Tongue (tissue), 3 donors: ENCODE measurements at places on chromosomes 5 and 9. TPM values are rescaled to one million over a fixed set of nuclear protein-coding genes. Genes with fewer than 3 reads are reported as not detected.

DNA sequence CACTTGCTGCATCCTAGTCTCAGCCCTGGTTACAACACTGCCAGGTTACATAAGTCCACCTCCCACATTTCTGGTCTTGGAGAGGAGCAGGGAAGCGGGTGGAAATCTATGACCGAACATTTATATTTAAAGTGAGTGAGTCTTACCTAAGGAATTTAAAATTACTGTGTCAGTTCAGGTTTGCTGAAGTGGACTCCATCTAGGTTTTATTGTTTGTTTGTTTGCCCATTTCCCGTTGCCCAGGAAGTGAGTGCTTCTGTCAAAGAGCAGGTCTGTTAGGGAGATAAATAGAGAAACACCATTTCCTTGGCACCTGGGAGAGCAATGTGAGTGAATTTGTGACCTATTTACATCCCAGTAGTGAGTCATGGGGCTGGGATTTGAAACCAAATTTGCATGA, 179.5 kb downstream of the KIF4B start:
- no peak for DNase-seq

DNA sequence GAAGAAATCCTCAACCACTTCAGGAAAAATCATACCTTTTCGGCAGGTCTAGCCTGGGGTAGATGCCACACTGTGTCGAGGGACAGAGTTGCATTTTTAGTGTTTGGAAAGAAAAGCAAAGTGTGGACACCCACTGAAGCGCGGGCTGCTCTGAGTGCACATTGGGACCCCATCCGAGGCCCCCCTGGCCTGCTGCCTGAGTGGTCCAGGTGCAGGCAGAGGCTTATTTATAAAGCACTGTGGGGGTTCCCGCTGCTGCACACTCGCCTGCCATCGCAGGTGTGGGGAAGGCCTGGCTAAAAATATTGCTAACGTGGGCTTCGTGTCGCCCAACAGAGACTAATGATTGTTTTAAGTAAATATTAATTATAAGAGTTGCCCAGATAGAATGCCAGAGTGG, 119.4 kb downstream of the CRB2 start:
- no peak for DNase-seq

- no peak for DNase-seq
Observed at GRCh38 chr9:106953174-106953573, 90.2 kb downstream of the ZNF462 start.

GRCh38 chr9:91820949-91821880, 128.8 kb downstream of the ROR2 start:
- no peak for DNase-seq

GRCh38 chr9:129068990-129069861, 11.7 kb upstream of the DOLPP1 start:
- peak; percentile 62 for DNase-seq

DNA sequence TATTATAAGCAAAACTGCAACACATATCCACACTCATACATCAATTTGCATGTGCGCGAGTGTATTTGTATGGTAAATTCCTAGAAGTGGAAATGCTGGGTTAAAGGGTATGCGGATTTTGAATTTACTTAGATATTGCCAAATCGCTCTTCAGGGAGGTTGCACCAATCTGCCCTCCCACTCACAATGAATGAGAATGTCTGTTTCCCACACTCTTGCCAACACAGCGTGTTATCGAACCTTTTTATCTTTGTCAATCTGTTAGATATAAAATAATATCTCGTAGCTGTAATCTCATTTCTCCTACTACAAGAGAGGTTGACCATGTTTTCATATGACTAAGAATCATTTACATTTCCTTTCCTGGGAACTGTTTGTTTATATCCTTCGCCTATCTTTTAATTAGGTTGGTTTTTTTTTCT, 35.7 kb downstream of the LHX2 start:
- DNase-seq = no peak

GRCh38 chr5:107985144-107985543, 314.4 kb upstream of the EFNA5 start:
- peak; percentile 12 for DNase-seq

- DNase-seq = no peak
Observed at GRCh38 chr5:176341325-176342157, 20.0 kb downstream of the KIAA1191 start.

DNA sequence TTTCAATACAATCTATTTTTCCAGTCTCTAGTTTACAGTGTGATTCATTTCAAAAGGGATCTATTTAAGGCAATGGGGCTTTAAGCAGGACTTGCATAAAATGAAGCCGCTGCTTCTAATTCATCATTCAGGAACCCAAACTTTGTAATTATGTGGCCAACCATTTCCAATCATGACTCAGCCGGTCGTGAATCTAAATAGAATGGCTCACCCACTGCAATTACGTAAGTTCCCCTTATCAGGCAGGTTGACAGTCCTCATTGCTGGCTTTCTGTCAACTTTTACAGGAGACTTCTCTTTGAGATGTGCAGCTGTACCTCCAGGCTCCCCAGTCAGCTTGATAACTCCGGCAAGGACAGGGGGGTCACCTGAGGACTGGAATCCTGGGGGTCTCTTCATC, 152.8 kb upstream of the DAP start:
- no peak for DNase-seq

DNA sequence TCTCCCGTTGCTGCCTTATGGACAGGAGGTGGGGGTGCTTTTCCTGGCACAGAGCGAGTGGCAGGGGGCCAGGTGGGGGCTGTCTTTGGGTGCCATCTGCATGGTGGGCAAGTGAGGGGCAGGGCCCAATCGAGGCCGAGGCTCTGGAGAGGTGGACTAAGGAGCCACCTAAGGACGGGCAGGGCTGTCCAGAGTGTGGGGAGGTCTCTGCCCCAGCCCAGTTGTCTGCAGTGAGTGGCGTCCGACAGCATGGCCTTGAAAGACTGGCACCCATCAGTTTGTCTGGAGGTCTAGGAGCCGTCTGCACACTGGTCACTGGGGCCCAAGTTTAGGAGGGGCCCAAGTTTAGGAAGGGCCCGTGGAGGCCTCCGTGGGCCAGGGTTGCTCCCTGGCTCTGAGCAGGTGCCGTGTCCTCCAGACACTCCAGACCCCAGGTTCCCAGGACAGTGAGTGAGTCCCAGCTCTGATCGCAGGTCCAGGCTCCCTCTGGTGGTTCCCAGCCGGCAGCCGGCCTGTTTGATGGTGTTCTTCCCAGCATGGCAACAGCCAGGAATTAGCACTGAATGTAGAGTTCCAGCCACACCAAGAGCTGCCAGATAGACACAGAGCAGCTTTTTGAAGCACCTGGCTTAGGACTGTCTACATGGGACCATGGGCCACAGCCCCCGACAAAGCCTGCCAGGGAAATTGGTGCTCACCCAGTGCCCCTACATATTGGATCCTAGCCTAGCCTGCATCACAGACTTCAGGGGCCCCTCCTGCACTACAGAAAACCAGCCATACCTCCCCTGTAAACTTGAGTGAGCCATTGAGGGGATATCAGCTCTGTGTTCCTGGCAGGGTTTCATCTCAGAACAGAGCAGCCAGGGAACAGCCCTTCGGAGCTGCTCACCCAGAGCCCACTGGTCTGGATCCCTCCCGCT, 120.9 kb downstream of the WNK2 start:
- DNase-seq = peak; percentile 89

DNA sequence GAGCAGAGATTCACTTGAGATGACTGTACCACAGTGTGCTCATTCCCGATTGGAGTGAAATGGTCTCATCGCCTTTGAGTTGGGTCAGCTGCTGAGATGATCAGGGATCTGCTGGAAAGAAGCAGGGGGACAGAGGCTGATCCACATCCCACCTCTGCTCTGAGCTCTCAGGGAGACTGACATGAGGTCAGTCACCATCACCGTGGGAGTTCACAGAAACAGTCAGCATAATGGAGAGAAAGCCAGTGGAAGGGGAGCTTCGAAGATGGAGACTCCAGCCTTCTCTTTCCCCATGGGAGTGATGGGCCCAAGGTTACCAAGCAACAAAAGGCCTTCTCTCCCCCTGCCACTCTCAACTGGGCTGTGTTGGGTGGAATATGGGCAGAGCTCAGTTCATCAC, 276.4 kb downstream of the CDK5RAP2 start:
- DNase-seq = no peak

DNA sequence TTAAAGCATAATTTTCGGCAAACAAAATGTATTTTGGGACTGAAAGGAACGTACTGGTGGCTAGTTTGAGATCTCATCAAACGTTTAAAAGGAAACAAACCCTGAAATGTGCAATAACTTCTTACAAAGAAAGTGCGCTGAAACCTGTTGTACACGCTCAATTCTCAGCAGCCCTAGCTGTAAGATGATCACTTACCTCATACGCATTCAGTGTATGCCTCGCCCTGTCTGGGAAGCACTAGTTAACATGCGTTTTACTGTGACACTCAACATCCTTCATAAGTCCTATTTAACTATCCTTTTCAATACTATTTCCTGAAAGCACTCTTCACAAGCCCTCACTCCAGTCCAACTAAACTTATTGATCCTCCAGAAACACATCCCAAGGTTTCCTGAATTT, 485.0 kb upstream of the EDIL3 start:
- peak; percentile 2 for DNase-seq

GRCh38 chr9:134063571-134064450, 4.0 kb downstream of the BRD3 start:
- no peak for DNase-seq

DNA sequence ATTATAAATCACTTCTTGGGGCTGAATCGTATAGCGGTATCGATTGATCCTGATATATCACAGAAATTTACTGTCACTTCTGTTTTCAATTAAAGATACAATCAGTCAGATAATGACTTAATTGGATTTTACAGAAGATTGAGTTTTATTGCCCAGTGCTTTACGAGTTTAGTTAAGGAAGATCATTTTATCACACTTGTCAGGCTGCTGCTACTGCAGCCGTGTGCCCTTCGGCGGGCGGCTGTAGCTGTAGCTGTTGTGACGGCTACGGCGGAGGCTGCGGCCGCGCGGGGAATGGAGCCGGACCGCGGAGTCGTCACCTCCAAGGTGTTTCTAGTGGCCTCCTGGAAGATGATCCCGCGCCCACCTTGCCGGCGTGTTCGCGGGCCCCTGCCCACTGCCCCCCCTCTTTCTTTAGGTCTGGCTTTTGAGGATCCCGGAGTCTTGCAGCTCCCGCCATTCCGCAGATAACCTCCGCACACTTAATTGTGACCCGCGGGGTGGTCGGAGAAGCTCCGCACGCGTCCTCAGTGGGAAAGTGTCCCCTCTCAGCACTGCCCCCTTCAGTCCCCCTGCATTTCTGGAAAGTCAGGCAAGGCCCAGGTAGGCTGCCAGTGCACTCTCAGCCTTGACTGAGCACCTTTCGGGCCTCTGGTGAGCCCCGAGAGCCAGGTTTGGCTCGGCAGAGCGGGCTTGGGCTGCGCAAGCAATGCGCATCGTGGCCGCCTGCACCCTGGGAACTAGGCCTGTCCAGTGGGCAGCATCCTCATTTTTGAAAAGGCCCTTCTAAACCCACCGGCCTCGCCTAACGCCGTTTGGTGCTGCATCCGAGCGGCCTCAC, 6.9 kb upstream of the DMRT3 start:
- no peak for DNase-seq

DNA sequence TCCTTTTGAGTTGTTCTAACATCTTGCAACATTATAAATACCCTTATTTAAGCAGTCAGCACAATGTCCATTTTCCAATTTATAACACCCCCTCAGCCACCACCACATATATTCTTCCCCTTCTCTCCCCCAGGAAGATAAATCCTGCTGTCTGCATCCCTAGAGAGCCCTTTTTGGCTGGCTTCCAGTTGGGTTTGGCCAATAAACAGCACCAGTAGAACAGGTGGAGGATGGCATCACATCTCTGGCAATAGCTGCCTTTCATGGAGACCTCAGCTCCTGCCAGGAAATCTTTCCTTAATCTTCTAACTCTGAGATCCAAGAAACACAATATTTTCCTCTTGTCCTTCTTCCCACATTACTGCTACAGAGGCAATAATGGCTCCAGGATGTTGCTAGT, 53.7 kb downstream of the TRIM36 start:
- peak; percentile 72 for DNase-seq

GRCh38 chr5:108381350-108381953, 446 bp downstream of the FBXL17 start:
- peak; percentile 86 for DNase-seq

GRCh38 chr5:41193456-41194205, 19.7 kb downstream of the C6 start:
- DNase-seq = peak; percentile 34

- no peak for DNase-seq
Observed at GRCh38 chr9:31807574-31808256, 576.7 kb upstream of the ACO1 start.

DNA sequence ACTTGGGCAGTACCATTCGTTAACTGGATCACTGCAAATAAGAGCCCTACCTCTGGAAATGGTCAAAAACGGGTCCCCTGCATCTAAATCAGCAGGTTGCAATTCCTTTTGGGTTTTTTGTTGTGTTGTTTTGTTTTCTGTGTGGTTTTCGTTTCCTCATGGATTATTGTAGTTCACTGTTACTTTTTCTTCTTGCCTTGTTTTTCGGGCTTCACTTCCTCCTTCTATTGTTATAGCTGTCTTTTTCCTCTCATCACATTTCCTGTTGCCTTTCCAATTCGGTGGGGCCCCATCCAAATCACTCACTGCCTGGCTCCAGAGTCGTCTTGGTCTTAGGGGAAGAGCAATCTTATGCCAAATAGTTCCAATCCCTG, 8.7 kb upstream of the SSBP2 start:
- DNase-seq = no peak

- no peak for DNase-seq
Observed at GRCh38 chr5:42168091-42168670, 243.1 kb downstream of the FBXO4 start.

- DNase-seq = no peak
Observed at GRCh38 chr5:168979135-168979534, 321.8 kb downstream of the SLIT3 start.

DNA sequence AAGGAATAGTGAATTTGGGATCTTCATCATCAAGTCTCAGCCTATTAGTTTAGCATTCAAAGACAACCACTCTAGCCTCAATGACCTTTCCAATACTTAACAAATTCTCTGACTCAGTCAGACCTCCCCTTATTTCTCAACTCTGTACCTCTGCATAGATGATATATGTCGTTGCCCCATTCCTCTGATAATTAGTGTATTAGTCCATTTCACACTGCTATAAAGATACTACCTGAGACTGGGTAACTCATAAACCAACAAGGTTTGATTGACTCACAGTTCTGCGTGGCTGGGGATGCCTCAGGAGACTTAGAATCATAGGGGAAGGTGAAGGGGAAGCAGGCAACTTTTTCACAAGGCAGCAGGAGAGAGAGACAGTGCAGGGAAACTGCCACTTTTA, 8.9 kb downstream of the MRPL22 start:
- no peak for DNase-seq

GABRA6 gene
- not detected for total RNA-seq

COL23A1 gene
- total RNA-seq = 5.4 TPM

MEF2C gene
- total RNA-seq = 535 TPM

SLC6A7 gene
- total RNA-seq = not detected

PCDHB8 gene
- total RNA-seq = 2.3 TPM

LECT2 gene
- not detected for total RNA-seq

F12 gene
- total RNA-seq = 0.51 TPM

WNK2 gene
- 31.2 TPM for total RNA-seq

ADAMTS19 gene
- 49.9 TPM for total RNA-seq

IL5 gene
- not detected for total RNA-seq

QRFP gene
- total RNA-seq = not detected
